ENCODE measurements at places on chromosomes 4 and X. TPM values are rescaled to one million over a fixed set of nuclear protein-coding genes. Genes with fewer than 3 reads are reported as not detected.

Gene DIPK2B
- total RNA-seq, result 13.4 TPM

Gene CCKAR
- 0.12 TPM for total RNA-seq

Gene PROM1
- 34.9 TPM for total RNA-seq

Gene CXCL1
- total RNA-seq, result 5.9 TPM

Gene UGT2B15
- not detected for total RNA-seq

Gene MAGEA4
- total RNA-seq, result not detected

Gene ARAP2
- total RNA-seq, result 17.4 TPM

Gene FAM184B
- 1.6 TPM for total RNA-seq

Gene BEND2
- total RNA-seq, result not detected

Gene PGAM4
- not detected for total RNA-seq

Gene TMEM255A
- 0.88 TPM for total RNA-seq

Gene GASK1B
- total RNA-seq, result 44.5 TPM

Gene C4orf36
- total RNA-seq, result 1.3 TPM

Gene GPR119
- not detected for total RNA-seq

Gene CC2D2A
- total RNA-seq, result 42.0 TPM

Gene TEX13B
- not detected for total RNA-seq

Gene GSX2
- not detected for total RNA-seq

Gene HSFX2
- 1.2 TPM for total RNA-seq

Gene HAUS3
- total RNA-seq, result 17.2 TPM
